ENCODE measurements at places on chromosomes 2 and 18.

- peak; percentile 27 for DNase-seq
Observed at GRCh38 chr2:230891064-230891463, 26.3 kb downstream of the ITM2C start.

DNA sequence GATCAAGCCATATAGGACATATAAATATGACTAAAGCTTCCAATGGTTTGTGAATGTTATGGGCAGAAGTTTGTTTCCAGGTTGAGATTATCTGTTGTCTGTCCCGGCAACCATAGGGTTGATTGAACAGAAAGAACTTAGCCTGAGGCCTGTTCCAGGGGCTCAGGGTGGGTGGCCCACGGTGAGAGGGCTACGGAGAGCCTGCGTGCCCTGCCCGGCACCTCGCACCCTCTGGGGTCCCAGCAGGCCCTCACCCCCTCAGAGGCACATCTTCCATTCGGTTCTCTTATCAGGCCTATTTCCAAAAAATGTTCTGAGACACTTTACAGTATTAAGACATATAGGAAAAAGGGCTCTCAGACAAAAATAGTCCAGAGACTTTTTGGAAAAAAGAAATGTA is 40.4 kb upstream of the LDLRAD4 start:
- DNase-seq = no peak

- DNase-seq = no peak
Observed at GRCh38 chr18:13574355-13574754, 152.0 kb downstream of the FAM210A start.

GRCh38 chr2:7701791-7702190 is 784.6 kb downstream of the RNF144A start:
- DNase-seq = no peak

DNA sequence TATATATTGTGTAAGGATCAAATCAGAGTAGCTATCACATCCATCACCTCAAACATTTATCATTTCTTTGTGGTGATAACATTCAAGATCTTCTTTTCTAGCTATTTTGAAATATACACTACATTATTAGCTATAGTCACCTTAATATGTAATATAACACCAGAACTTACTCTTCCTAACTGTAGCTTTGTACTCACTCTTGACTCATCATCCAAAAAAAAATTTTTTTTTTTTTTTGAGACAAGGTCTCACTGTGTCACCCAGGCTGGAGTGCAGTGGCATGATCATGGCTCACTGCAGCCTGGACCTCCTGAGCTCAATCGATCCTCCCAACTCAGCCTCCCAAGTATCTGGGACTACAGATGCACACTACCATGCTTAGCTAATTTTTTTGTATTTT is 153.3 kb downstream of the EML6 start:
- no peak for DNase-seq

DNA sequence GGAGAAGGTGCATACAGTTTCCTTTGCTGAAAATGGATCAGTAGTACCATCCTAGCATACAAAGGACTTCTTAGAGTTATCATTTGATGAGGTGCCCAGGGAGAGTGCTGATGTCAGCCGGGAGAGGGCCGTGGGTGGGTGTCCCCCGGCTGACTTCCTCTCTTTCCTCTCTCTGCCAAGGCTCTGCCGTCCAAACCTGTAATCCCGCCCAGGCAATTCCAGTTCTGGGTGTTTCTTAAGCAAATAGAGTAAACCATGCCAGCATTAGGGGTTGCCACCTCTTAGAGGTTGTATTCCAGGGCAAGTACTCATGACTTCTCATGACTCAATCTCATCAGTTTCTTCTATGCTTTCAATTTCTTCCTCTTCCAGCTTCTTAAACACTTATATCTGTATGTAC is 117.2 kb downstream of the GATA6 start:
- DNase-seq = no peak

- no peak for DNase-seq
Observed at GRCh38 chr2:103959174-103960128, 894.5 kb upstream of the POU3F3 start.

- no peak for DNase-seq
Observed at GRCh38 chr2:215019085-215019484, 119.3 kb downstream of the ABCA12 start.

DNA sequence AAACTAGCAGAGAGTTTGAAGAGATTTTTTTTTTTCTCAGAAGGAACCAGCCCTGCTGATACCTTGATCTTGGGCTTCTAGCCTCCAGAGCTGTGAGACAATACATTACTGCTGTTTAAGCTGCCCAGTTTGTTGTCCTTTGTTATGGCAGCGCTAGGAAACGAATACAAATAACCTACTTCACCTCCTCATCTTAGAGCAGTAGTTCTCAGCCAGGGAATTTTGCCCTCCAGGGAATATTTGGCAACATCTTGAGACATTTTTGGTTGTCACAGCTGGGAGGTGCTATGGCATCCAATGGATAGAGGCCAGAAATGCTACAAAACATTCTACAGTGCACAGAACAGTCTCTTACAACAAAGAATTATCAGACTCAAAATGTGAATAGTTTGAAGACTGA is 43.9 kb upstream of the BCL11A start:
- no peak for DNase-seq

DNA sequence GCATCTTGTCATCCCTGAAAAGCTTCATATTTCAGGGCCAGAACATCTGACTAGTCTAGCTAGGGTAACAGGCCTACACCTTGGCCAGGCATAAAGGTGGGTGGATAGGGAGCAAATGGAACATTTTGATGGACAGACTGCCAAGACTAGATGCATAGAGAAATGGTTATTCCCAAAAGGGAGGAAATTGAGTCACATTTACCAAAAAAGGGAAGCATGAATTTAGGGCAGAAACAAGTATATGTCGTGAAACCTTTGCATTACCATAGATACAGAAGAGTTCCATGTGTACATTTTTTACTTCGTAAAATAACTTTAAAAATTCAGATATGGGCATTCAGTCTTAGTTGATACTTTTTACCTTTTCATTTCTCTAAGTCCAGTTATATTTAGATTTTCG is 101.3 kb upstream of the ZEB2 start:
- no peak for DNase-seq

DNA sequence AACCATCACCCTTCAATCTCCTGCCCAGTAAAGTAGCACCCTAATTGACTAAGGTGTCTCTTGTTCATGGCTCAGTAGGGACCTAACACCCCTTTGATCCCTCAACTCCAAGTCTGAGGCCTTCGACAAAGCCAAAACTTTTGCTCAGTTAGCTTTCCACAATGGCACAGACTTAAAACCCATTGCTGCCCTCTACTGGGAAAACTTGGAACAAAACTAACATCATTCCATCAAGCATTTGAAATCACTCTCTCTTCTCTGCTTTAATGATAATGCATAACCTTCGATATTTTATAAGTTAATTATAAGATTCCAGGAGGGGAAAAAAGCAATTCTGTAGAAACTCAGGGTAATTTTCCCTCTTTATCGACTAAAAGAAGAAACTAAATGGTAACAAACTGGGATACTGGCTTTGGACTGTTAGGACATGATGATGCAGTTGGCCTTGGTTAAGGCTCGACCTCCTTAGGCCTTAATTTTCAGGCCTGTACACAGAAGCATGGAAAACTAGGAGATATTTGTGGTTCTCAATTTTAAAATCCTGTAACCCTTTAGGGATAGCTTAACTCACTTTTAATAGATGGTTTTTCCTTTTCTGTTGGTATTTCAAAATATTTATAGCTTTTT is 127.8 kb downstream of the STK39 start:
- DNase-seq = no peak

- DNase-seq = no peak
Observed at GRCh38 chr2:167986223-167986622, 261.2 kb downstream of the STK39 start.

GRCh38 chr18:75129717-75130477 is 79.0 kb downstream of the PTGR3 start:
- DNase-seq = peak; percentile 54

DNA sequence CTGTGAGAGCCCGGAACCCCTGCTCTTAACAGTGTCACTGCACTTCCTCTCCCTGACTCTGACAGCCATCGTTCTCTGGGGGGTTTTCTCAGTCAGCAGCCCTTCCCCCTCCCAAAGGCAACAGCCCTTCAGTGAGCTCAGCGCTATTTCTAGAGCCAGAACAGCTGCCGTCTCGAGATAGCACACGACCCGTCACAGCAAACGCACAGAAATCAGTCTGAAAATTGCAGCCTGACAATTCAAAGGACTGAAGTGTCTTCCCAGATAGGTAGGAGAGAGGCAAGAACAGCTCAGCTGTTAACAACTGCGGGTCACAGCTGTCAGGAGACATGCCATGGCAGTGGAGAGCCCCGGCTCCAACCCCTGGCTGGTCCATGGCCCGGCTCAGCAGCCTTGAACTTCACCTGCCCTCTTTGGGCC is 45.4 kb downstream of the ST8SIA5 start:
- DNase-seq = no peak

DNA sequence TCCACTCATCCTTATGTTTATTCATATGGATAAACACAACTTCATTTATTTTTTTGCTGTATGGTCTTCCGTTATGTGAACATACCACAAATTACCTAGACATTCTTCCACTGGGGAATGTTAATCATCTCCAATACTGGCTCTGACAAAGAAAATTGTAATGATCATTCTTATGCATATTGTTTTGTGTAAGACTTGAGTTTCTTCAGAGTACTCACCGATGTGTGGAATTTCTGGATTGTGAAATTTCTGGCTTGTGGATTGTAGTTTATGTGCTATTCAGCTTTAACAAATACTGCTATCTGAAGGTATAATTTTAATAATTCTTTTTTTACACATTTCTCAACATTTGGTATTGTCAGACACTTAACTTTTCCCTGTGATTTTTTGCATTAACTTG is 212.2 kb upstream of the THUMPD2 start:
- DNase-seq = no peak

DNA sequence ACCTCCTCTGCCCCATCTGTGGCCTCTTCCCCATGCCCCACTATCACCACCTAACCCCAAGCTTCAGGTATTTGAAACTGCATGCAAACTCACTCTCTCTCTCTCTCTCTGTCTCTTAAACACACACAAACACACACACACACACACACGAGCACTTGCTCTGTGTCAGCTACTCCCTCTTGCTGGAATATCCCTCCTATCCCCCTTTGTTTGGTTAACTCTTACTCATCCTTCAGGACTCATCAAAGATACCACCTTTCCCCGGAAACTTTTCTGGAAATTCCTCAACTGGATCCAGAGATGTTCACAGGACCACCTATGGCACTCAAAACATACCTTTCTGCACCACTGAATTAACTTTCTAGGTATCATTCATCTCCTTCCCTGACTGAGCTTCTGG is 222.8 kb upstream of the TMEM200C start:
- DNase-seq = no peak

DNA sequence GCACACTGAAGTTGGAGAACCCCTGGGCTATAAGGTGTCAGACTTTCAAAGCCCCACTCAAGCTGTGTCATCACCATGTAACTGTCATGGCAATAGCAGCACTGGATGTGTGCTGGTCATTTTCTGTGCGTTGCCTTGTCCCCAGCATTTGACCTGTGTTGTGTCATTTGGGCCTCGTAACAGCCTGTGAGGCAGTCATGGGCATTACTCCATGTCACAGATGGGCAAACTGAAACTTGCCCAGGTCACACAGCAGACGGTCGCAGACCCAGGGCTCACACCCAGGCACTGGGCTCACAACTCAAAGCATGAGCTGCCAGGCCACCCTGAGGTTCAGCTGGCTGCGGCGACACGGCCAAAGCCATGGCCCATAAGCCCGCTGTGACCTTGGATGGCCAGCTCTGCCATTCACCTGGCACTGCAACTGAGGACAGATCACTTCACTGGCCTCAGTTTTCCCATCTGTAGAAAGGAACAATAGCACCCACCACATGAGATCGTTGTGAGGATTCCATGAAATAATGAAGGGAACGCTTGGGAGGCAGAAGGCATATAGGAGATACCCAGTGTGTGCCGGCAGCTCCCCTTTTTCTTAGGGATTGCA is 36.7 kb downstream of the INHBB start:
- no peak for DNase-seq

DNA sequence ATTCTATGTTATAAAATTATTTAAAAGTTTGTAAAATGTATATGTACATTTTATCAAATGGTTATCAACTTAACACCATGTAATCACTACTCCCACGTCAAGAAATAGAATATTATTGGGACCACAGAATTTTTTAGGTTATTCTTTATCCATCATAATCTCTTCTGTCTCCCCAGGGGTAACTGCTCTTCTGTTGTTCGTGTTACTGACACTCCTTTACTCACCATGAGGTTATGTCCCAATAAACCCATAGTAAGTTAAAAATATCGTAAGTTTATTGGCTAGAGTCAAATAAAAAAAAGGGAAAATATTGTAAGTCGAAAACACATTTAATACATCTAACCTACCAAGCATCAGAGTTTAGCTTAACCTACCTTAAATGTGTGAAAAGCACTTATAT is 14.0 kb downstream of the OTX1 start:
- no peak for DNase-seq

- peak; percentile 89 for DNase-seq
Observed at GRCh38 chr18:811892-812375, at the start of gene YES1. Gene YES1, minus strand, starts transcription at chr18:812242. Its CDS starts 55,415 bp downstream, at chr18:756827.

- no peak for DNase-seq
Observed at GRCh38 chr2:124476291-124476690, 451.2 kb downstream of the CNTNAP5 start.

DNA sequence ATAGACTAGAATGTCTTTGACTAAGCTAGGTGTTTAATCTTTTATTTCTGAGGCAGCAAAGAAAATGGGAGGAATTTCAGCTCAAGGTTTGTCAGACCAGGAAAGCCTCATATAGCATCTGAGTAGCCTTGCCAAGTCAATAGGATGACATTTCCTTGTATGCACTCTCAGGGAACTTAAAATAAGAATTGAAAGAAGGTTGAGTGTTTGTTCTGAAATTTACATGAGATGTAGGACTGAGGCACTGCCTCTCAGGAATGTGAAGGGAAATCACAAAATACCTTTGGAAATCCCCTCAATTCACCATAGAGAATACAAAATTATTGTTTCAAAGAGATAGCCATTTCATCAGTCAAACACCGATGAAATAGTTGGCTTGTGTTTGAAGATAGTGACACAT is 392.0 kb upstream of the NRP2 start:
- no peak for DNase-seq

GRCh38 chr18:31553800-31554199 is 37.9 kb upstream of the TTR start:
- no peak for DNase-seq

DNA sequence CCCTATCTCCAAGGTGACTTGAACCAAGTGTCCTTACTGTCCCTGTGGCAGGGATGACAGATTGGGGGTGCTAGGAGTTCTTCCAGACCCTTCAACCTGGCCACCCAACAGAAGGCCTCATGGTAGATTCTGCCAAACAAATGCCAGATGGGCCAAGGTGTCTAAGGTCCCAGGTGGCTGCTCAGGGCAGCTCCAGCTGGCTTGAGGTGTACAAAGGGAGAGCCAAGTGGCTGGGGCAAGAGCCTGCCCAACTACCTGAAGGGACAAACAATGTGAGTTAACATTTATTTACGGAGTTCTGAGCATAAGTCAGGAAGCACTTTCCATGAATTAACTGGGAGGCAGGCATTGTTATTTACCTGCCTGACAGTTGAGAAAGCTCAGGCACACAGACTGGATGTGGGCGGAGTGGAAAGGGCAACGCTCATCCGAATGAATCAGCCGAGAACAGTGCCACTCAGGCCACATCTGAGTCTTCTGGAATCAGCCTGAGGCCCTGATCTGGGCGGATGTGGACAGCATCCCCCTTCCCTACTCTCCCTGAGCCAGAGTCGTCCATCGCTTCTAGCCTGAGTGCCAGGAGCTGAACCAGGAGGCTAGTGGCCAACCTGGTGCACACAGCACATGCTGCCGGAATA is 4.4 kb upstream of the KCNIP3 start:
- no peak for DNase-seq

Measured in spleen (tissue), 13 donors.